ENCODE measurements at places on chromosomes 5 and 9. TPM values are rescaled to one million over a fixed set of nuclear protein-coding genes. Genes with fewer than 3 reads are reported as not detected.

- DNase-seq: peak; percentile 50
These were observed 36.0 kb upstream of the SVEP1 start for GRCh38 chr9:110615498-110615897.

DNA sequence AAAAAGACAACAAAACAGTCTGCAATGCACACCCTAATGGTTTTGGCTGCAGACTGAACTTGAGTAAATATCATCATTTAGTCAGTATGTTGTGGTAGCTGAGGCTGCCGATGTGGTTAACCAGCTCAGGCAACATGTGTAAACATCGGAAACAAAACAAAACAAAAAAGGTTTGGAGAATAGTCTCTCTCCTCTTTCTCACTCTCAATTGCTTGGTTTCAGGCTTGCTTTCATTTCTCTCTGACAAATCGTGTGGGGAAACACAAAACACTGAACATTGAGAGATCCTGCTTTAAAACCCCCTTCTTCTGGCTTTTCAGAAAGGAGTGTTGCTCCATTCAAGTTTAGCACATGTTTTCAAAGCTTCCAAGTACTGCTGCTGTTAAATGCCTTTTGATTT lies 453.3 kb downstream of the BNC2 start:
- DNase-seq: peak; percentile 89

GRCh38 chr5:59640411-59640810 lies 253.1 kb downstream of the PDE4D start:
- DNase-seq: peak; percentile 9

GRCh38 chr9:78296201-78296892 lies 578 bp upstream of the PSAT1 start:
- peak; percentile 25 for DNase-seq

Gene BICD2
- total RNA-seq: 36.1 TPM

Gene SPINK5
- total RNA-seq: not detected

DNA sequence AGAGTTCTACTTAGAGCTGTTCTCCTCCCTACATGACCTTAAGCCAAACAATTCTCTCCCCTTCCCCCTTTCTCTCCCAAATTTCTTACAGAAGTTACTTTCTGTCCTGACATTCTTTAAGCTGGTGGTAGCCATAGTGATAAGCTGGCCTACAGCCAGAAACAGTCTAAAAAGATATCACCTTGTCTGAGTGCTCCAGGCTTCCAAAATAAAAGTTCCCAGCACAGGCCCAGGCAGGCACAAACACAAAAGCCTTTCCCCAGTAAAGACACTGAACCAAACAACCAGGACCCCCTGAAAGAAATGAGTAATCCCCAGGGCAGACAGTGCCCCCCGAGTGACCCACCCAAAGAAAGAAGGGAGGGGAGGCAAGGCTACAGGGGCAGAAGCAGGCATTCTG lies 19.2 kb downstream of the SIL1 start:
- DNase-seq: no peak

DNA sequence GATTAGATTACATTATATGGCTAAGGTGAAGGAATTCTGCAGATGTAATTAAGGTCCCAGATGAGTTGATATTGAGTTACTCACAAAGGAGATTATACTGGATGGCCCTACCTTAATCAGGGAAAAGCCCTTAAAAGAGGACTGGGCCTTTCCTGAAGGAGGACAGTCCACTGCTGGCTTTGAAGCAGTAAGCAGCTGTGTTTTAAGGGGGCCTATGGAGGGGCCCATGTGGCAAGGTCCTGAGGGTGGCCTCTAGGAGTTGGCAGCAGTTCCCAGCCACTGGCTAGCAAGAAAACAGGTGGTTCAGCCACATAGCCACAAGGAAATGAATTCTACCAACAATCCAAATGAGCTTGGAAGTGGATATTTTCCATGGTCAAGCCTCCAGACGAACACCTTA lies 36.4 kb upstream of the GDNF start:
- no peak for DNase-seq

Gene PCDHGA4
- 5.1 TPM for total RNA-seq

DNA sequence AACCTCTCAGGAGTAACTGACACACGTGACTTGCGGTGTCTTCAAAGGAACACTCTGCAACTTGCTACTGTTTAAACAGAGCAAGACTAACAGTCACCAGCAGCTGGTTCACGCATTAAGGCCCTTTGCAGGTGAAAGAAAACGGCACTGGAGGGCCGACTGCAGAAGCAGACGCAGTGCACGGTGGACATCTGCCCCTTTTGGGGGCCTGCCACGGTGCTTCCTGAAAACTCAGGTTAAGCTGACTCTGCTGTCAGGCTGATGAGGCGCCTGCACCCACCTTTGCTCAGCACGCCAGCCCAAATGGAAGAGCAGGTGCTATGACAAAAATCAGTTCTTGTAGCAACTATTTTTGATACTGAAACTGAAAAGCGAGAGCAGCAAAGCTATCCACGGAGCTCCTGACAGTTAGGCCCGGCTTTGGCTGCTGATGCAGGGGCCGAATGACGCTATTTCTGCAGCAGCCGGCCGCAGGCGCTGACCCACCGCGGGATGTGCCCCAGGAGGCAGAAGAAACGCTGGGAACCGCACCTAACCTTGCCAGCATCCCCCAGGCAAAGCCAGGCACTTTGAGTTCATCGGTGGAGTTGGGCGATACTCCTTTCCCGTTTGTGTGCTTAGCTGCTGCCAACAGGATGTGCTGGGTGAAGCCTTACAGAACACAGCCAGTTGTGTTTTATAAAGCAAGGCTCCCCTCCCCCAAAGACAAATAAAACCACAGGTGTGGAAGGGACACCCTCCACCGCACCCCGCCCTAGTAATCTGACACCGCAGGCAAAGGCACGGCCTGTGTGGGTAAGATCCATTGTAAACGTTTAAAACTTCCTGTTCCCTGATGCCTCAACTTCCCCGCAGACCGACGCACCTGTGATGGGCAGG lies 21.1 kb upstream of the TERT start:
- no peak for DNase-seq

Measured in HFFc6 (cell line).